Retina (tissue), 1 donor: ENCODE measurements at places on chromosomes 11 and 22.

GRCh38 chr11:110297076-110297725, 787 bp upstream of the RDX start:
- DNase-seq: no peak

GRCh38 chr11:121965330-121965729, 150.7 kb downstream of the BLID start:
- no peak for DNase-seq

GRCh38 chr11:68828155-68828931, 13.4 kb downstream of the CPT1A start:
- DNase-seq: no peak

GRCh38 chr11:62719302-62719978, 7.8 kb downstream of the HNRNPUL2 start:
- no peak for DNase-seq

DNA sequence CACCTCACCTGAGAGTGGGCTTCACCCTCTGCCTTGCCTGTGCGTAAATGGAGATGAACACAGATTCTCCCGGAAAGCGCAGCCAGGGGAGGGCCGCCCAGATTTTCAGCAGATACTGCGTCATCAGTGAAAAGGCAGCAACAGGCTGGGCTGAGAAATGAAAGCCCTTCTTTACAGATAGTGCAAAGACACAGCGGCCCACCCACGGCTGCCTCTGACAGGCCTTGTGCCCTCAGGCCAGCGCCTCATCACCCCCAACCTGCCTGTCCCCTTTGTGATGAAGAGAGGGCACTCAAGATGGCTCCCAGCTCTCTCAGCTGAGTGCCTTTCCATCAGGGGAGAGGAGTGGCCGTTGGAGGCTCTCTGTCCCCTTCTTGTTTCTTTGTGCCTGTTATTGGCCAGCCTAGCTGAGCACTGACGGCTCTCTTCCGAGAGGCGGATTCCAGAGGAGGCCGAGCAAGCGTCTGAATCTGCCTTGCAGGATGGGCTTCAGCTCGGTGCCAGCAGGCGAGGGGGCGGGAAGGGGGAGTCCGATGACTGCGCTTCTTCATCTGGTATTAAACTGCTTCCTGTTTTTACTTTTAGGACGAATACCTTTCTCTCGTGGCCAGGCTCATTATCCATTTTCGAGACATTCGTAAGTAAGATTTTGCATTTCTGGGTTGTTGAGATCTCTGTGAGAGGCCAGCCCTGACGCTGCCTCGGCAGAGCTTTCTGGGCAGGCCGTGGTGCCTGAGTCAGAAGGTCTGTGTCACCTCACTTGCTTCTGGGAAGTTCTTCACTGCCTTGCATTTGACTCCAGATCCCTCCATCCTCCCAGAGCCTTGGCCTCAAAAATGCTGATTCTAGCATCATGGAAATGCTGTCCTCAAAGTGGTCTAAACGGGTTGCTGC, 43.7 kb downstream of the MED15 start:
- DNase-seq: peak; percentile 48

DNA sequence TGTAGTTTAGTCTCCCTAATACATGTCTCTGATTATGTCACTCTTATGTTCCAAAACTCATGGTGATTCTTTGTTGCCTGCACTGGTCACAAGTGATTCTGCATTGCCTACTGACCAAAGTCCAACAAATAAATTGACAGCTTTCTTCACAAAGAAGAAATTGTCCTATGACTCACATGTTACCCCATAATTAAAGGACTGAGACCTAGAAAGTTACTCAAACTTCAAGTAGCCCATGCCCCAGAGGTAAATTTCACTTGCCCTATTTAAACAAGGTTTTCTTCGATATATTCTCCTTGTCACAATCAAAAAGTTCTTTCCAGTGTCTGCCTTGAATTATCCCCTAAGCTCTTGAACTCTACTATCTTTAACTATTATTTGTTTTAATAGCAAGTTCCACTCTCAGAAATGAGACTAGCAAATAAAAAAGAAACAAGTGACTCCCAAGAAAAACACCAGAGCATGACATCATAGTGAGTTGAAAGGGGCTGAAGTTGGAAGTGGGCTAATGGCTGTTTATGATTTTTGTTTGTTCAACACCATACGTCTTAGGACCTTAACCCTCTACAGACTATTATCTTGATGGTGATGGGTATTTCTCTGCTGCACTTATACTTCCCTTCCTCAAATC, 94.5 kb upstream of the BLID start:
- no peak for DNase-seq

DNA sequence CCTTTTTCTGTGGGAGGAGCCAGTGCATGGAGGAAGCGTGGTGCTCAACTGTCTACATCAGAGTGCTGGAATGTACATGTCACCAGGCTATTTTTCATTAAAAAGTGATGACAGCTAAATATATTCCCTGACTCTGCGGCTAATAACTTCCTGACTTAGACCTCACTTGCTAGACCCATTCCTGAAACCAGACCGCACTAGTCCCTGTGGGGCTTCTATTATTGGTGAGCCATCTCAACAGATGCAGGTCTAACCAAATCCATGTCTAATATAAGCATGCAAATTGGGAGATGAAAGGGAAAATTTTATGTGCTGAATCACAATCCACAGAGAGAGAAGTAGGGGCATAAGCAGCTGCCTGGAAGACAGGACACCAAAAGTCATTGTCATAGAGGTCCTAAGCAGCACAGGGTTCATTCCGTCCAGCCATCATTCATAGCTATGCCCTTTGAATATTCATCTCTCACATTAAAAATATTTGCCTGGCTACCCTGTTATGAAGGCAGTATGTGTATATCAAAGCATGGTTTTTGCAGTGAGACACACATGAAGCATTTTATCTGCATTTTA, 110.9 kb upstream of the BLID start:
- no peak for DNase-seq

- DNase-seq: peak; percentile 80
Observed at GRCh38 chr22:27820896-27821866, 19.6 kb upstream of the MN1 start.

DNA sequence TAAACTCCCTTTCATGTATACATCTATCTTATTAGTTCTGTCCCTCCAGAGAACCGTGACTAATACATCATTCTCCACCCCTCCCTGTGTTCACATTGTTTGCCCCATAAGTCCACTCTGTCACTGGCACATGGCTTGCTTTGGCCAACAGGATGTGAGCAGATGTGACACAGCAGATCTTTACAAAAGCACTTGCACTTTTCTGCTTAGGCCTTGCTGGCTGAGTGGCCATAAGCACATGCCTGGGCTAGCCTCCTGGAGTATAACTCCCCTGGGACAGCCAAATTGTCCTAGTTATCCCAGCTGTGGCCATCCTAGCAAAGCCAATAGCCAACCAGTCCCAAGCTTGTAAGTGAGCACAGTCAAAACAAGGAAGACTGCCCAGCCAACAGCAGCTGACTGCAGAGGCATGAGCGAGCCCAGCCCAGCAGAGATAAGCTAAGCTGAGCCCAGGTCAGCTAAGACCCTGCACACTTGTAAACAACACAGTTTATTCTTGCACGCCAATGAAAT, 9.7 kb upstream of the RCN1 start:
- peak; percentile 47 for DNase-seq

DNA sequence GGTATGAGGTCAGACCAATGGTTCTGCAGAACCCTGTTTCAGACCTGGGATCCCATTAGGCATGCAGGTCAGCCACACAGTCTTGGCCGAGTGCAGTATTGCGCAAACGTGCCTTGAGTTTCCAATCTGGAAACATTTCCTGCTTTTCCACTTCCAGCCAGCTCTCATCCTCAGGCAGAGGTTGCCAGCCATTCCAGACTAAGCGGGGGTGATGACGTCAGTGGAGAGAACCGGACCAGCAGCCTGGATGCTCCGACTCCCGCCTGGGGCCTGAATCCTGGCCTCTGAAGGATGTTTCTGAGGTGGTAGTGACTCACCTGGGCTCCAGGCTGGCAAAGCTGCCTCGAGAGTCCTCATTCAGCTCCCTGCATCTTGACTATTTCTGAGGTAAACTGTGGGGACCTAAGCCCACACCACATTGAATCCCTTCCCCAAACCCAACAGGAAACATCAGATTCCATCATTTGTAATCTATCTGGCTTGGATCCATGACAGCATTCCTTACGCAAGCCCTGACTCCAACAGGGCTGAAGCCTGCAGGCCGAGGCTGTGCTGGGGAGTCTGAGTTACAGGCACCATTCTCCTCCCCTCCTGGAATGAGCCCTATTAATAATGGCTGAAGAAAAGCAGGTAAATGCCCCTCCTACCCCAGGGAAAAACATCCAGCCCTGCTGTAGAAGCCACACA, 83.0 kb downstream of the ABTB2 start:
- no peak for DNase-seq

GRCh38 chr22:46770726-46771125, 8.3 kb downstream of the TBC1D22A start:
- no peak for DNase-seq

- DNase-seq: no peak
Observed at GRCh38 chr11:73498343-73498742, 99.6 kb downstream of the FAM168A start.

DNA sequence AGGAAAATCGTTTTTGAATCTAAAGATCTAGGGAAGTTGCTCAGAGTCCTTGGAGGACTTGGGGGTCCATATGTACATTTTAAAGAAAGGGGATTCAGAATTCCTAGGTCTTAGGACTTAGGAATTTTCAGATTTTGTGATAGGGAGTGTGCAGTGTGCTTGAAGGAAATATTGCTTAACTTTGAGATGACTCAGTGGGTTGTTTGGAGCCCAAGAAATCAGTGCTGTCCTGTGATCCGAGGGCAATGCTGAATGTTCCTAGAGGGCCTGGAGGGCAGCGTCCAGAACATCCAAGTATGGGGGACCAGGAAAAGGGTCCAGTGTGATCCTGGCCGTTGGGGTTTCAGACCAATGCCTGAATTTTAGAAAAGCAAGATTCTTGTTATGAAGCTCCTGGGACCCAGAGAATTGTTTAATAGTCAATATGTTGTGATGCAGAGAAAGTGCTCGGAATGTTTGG, 3.1 kb upstream of the IGF2 start:
- no peak for DNase-seq

GRCh38 chr11:100674212-100674611, 12.9 kb upstream of the ARHGAP42 start:
- no peak for DNase-seq

DNA sequence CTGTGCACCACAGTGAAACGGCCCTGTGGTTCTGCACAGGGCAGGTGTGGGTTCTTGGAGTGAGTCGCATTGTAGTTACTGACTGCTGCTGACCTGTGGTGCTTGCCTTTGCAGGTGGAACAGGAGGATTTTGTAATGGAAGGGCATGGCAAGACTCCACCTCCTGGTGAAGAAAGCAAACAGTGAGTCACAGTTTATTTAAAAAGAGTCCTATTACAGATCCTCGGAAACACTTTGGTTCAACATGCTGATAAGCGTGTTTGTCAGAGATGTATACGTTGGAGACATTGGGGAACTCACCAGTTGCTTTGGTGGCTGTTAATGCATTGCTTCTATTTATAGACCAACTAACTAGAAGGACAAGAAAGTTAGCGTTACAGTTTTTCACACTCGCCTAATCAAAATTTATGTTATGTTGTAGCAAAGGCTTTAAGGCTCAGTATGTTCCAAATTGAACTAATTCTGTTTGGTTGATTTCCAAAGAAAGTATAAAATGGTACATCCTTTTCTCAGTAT, 21.7 kb upstream of the TNRC6B start:
- DNase-seq: no peak

DNA sequence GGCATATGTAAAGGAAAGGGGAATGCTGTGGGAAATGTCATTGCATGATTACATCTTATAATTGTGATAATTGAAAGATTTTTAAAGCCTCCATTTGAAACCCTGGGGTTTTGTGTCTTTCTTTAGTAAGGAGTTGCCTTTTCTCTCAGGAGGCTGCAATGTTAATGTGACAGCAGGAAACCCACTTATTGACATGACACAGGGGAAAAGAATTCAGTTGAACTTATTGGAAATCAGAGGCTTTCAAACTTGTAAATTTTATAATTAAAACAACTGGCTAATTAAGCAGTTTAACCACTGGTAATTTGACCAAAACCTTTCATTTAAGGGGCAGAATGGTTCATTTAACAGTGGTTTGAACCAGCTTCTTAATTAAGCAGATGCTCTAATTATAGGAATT, 31.2 kb downstream of the MRPL48 start:
- DNase-seq: peak; percentile 1

GRCh38 chr11:65917077-65917433, 1.8 kb downstream of the C11orf68 start:
- DNase-seq: no peak

GRCh38 chr11:81449588-81450156, 1284.0 kb downstream of the FAM181B start:
- no peak for DNase-seq

GRCh38 chr22:45640291-45640940, 31.2 kb upstream of the ATXN10 start:
- DNase-seq: no peak

DNA sequence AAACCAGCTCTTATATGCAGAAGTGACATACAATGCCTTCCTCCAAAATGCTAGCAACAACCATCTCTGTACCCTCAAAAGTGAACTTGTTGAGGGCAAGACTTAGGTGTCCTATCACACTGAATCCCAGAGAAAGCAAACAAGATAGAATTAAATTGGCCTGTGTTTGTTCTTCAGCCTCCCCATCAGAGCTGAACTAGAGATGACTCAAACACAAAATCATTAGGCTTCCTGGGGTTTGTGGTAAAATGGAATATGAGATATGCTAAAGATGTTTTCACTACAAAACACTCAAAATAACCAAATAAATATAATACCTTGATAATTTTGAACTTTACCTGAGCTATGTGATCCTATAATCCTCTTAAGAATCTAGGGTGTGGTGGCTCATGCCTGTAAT, 31.6 kb downstream of the ZNF214 start:
- DNase-seq: no peak
